ENCODE measurements at places on chromosomes 3 and 15.

DNA sequence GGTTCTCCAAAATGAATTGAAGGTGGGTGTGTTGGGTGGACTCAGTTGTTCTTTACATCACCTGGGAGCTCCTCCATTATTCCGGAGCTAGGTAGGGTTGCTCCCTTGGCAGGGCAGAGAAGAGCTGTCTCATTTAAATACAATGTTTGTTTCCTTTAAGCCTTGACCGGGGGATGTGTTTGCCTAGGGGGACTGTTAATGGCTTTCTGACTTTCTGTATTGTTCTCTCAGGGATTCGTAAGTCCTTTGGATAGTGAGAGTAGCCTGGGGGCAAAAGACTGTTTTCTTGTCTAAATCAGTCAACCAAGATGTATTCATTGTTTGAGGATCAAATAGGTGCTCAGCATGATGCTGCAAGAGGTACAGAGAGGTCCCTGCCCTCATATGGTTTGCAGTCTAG, 71.1 kb downstream of the CDAN1 start:
- no peak for DNase-seq

GRCh38 chr3:46427916-46428833, 21.1 kb downstream of the CCRL2 start:
- DNase-seq, result no peak

DNA sequence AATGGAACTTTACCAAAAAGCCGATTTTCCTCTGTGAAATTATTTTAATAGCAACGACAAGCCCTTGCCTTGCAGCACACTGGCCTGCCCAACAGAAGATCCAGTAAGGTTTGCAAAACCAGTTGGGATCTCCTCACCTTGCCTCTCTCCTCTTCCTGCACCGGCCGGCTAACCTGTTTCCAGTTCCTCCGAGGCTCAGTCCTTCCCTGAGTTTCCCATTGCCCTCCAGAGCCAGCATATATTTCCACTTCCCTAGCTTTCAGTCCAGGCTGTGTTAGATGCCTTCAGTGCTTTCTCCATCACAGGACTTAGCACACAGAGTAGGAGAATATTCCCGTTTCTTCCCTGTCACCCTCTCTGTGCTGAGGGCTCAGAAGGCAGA, 60.3 kb downstream of the NOX5 start:
- DNase-seq, result no peak

DNA sequence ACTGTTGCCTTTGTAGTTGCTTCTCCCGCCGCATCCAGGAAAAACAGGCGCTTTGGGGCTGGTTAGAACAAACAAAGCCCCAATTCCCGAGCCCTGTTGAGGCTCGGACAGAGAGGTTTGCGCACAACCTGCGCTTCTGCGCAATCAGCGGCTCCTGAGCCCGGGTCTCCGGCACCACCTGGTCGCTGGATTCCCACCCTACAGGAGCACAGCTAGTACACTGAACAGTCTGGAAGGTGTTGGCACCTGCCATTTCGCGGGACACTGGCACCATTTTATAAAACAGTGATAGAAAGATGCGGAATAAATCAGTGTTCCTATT, 13.8 kb downstream of the ZIC4 start:
- no peak for DNase-seq

DNA sequence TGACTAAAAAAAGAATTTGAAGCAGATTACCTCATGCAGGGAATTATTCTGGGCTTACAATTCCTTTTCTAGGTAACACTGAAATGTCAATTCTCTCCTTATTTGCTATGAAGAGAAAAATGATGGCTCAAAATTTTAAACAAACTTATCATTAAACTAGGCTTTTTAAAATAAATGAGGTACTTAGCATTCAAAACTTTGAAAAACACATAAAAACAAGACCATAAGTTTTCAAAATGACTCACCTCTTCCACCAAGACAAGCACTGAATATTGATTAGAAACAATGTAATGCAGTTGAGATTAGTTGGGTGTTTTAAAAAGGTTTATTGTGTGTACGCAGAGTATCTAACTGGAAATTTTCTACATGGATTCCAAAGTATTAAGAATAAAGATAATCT, 154.6 kb downstream of the ADAM10 start:
- no peak for DNase-seq

DNA sequence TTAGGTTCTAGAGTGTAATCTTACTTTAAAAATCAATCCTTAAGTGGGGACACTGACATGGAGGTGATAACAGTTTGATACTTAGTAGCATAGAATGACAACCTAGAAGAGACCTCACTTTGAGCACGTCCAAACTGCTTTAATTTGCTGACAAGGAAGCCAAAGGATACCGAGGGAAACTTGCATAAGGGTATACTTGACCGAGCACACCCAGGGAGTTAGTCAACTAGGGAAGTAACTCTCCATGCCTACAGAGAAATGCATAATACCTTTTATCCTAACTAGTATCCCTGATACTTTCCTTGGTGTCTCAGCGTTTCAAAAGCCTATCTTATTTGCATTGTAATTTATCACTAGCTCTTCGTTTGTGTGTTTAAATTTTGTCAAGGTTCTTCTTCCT, 5.5 kb upstream of the TPRG1 start:
- no peak for DNase-seq

GRCh38 chr3:194396539-194396858, 2.6 kb downstream of the GP5 start:
- DNase-seq, result no peak

- DNase-seq, result no peak
Observed at GRCh38 chr3:149330609-149331331, 2.7 kb downstream of the TM4SF18 start.

- no peak for DNase-seq
Observed at GRCh38 chr3:175989161-175989560, 1130.0 kb downstream of the NAALADL2 start.

DNA sequence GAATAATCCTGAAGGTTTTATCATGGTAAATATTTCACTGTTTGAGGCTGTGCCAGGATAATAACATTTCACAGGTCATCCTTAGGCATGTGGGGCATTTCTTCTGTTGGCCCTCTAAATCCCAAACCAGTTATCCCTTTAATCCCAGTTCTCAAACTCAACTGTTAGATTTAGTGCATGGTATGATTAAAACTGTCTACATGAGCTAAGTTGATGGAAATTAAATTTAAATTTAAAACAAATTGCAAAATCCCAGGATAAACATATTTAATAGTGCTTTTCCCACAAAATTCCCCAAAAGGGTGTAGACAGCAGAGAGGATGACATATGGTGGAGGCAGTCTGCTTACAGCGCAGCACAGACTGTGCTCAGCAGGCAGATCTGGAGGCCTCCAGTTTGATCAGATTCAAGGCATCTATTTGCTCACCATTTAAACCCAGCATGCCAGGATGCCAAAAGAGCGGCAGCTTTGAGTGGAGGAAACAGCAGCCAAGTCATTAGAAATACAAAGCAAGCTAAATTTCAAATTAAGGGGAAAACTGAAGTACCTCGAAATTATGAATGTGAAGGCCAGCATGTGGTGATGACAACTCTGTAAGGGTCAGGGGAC, 325.8 kb downstream of the KCNH8 start:
- DNase-seq, result no peak

- DNase-seq, result no peak
Observed at GRCh38 chr3:144444061-144444460, 472.4 kb downstream of the DIPK2A start.

- DNase-seq, result no peak
Observed at GRCh38 chr3:42826141-42826540, 16.9 kb downstream of the ACKR2 start.

DNA sequence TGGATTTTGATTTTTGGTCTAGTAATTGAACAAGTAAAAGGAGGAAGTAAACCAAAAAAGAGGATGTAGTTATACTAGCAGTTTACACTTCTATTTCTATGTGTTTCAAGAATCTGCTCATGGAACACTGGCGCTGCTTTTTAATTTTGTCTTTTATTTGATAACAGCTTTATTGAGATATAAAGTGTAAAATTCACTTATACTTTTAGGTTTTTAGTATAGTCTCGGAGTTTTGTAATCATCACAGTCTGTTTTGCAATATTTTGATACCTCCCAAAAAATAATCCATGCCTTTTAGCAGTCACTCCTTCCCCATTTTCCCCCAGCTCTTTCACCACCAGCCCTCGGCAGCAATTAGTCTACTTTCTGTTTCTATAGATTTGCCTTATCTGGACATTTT, 18.0 kb downstream of the UBE2E2 start:
- no peak for DNase-seq

DNA sequence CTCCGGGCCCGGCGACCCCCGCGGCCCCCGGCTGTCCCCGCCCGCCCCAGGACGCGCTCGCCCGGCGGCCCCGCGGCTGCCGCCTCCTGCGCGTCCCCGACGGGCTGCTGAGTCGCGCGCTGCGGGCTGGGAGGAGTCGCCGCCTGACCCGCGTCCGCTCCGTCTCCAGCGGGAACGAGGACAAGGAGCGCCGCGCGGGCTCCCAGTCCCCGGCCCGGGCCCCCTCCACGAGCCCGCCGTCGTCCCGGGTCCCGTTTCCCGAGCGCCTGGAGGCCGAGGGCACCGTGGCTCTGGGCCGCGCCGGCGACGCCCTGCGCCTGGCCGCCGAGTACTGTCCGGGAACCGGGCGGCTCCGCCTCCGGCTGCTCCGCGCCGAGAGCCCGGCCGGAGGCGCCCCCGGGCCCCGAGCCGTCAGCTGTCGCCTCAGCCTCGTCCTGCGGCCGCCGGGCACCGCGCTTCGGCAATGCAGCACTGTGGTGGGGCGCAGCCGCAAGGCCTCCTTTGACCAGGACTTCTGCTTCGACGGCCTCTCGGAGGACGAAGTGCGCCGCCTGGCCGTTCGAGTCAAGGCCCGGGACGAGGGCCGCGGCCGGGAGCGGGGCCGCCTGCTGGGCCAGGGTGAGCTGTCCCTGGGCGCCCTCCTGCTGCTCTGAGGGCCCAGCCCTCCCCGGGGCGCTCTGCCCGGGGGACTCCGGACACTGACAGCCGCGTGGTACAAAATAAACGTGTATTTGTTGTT, 1.5 kb downstream of the C2CD4A start:
- peak; percentile 28 for DNase-seq

DNA sequence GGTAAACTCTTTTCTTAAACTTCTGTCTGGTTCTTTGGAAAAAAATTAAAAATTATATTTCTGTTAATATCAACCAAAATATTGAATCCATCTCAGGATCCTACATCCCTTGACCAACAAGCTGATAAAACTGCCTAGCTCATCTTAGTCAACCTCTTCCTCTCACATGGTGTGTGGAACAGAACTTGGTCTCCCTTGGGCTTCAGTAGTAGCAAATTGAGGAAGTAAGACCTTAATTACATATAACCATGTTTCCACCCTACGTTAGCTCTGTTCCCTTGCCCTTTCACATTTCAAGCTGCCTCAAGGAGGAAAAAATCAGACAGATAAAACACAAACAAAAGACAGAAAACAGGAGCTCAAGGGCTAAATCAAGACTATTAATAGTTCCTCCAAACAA, 116.4 kb downstream of the GREM1 start:
- DNase-seq, result no peak

GRCh38 chr15:64580696-64581407, 120.5 kb downstream of the ZNF609 start:
- DNase-seq, result no peak

DNA sequence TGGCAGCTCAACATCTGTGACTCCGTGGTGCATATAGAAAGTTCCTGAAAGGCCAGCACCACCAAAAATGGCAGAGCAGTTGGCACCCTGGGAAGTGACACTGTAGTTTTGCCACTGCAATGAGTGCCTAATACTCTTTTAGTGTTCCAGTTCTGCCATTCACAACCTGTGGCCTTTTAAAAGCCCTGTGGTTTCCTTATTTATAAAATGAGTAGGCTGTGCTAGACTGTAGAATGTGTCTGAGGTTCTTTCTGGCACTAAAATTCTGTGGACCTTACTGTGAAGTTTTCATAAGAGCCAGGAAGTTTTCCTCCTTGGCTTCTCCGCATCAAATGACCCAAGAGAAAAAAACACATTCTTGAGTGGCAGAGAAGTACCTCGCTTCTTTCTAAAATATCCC, 74.1 kb downstream of the MME start:
- DNase-seq, result no peak

DNA sequence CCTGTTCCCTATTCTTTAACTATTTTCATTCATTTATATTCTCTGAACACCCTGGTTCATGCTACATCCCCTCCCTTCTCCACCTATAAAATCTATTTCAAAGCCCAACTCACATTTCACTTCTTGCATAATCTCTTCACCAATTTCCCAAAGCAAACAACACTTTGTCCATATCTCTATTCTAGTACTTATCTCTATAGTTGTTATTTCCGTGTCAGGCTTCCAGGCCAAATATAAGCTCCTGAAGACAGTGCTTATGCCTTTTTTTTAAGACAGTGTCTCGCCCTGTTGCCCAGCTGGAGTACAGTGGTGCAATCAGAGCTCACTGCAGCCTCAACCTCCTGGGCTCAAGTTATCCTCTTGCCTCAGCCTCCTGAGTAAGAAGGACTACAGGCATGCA, 43.6 kb downstream of the DNAH12 start:
- no peak for DNase-seq

DNA sequence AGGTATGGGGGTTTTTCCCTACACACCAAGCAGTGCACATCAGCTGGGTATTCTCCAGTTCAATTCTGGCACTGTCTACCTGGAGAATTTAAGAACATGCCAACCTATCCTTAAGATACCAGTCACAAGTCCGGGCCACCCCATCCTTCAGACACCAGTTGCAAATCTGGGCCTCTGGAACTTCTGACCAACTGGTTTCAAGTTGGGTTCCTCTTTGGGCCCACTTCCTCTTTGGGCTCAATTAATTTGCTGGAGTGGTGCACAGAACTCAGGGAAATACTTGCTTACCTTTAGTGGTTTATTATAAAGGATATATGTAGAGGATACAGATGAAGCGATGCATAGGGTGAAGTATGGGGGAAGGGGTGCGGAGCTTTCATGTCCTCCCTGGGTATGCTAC, 25.3 kb downstream of the GLCE start:
- no peak for DNase-seq

GRCh38 chr3:169880576-169881250, 11.0 kb upstream of the LRRC31 start:
- DNase-seq, result no peak

- DNase-seq, result no peak
Observed at GRCh38 chr3:12367346-12367745, 78.5 kb downstream of the PPARG start.

DNA sequence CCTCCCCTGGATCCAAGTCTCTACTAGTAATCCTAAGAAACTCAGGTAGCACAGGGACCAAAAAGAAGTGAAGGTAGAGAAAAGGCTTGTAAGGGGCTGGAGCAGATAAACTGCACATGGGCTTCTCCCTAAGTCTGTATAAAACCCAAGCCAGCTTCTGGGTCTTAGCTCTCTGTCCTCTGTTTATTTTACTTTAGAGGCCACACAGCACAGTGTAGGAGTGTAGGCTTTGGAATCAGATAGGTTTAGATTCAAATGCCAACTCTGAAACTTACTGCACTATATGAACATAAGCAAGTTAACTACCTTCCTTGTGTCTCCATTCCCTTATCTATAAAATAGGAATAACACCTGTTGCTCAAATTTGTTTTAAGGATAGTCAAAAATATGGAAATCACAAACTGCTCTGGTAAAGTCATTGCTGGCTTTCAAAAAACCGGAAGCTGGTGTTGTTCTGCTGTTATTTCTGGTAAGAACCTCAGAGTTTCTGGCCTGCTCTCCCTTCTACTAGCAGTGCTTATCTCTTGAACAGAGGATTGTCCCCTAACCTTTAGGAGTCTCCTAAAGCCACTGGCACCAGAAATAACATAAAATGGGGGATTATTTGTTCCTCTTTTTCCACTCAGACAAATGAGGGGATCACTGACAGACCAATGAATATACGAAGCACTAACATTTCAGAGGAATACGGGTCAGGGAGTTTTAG, 33.8 kb downstream of the PIK3R4 start:
- no peak for DNase-seq

GRCh38 chr3:195698647-195699387, 22.0 kb upstream of the MUC20 start:
- no peak for DNase-seq

- no peak for DNase-seq
Observed at GRCh38 chr3:191076903-191077552, 122.0 kb upstream of the OSTN start.
